Naive thymus-derived CD4-positive, alpha-beta T cell (primary cell): ENCODE measurements at places on chromosomes 7 and 10.

- no peak for DNase-seq
Measured at GRCh38 chr10:91349381-91349780, 60.8 kb upstream of the HECTD2 start.

GRCh38 chr7:670501-671390 is 55.8 kb upstream of the DNAAF5 start:
- no peak for DNase-seq

- no peak for DNase-seq
Measured at GRCh38 chr7:45055016-45055415, 33.8 kb downstream of the NACAD start.

- no peak for DNase-seq
Measured at GRCh38 chr7:92968502-92968901, 132.1 kb upstream of the CDK6 start.

DNA sequence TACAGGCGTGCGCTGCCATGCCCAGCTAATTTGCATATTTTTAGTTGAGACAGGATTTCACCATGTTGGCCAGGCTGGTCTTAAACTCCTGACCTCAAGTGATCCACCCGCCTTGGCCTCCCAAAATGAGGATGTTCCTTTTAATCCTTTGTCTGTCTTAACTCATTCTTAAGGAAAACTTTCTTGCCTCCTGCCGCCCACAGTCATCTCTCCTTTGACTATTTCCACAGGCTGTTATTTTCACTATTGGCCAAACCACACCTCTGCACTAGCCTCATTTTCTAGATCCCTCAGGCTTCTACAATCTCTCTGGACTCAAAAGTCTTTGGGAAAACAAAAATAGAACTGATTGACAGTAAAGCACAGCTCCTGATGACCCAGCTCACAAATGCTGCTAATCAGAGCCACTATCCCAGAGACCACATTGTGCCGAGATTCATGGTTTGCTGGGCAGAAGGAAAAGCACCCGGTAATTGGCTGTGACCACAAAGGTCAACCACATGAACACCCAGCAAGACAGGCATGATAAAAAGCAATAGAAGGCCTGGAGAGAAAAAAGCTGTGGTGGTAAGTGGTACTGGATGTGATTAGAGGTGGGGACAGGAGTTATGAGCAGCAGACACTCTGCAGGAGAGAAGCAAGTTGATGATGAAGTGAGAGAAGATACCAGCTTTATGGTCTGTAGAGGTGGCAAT is 44.1 kb upstream of the ZNRF2 start:
- DNase-seq = no peak

GRCh38 chr7:152081088-152081487 is 55.6 kb downstream of the GALNT11 start:
- DNase-seq = no peak

DNA sequence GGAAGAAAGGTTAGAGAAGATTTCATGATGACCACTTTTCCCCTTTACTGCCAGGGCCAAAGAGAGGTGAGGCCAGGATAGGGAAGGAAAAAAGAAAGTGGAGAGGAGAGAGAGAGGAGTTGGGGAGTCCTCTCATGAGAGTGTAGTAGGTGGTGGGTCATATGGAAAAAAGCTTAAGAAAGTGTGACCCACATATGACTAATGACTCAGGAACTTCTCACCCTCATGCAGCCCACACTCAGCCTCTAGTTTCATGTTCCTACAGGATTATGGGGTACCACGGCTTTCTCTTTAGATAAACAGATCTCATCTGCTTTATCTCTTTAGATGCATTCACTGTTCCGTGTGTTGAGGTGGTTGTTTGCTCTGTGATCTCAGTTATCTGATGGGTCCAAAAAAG is 462.5 kb upstream of the IGFBP3 start:
- DNase-seq = no peak

DNA sequence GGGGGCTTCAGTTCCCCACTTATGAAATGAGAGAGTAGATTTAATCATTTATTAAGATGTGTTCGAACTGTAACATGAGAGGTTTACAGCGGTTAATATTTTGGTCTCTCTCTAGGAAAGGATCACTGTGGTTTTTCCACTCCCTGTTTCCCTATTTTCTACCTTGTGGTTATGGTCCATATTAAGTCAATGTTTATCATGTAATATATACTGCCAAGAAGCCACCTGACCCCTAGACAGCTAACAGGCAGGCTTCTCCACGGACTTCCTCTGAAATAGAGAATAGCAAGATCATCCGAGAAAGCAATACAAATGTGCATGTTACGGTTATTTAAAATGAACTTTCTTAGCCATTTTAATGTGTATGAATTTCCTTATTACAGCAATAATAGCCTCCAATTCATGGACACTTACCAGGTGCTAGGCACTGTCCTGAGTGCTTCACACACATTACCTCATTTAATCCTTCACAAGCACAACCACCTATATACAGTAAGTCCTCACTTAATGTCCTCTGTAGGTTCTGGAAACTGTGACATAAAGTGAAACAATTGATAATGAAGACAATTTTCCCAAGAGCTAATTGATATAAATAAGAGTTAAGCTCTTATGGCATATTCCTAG is 835 bp upstream of the COL28A1 start:
- no peak for DNase-seq

- DNase-seq = no peak
Measured at GRCh38 chr7:91565499-91566401, 301.5 kb downstream of the FZD1 start.

GRCh38 chr7:122965306-122965705 is 30.2 kb downstream of the TAS2R16 start:
- DNase-seq = no peak

DNA sequence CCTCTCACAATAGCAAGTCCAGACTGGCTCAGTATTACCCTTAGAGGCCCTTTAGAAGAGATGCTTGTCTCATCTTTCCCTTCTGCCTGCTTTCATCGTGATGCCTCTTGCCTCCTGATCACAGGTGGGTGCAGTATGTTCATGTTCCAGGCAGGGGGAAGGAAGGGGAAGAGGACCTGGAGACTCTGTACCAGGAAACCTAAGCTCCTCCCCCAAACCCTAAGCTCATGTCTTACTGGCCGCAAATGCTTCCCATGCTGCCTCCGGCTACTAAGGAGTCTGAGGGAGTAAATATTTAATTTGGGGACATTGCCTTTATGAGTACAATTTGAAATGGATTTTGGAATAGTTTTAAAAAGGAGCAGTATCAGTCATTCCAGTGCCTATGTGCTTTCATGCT is 192.6 kb downstream of the CDCA7L start:
- DNase-seq = no peak

GRCh38 chr10:34761453-34761852 is 53.6 kb downstream of the PARD3 start:
- no peak for DNase-seq

GRCh38 chr7:46058086-46058823 is 137.2 kb upstream of the IGFBP3 start:
- no peak for DNase-seq

GRCh38 chr7:18656362-18656761 is 160.8 kb downstream of the HDAC9 start:
- no peak for DNase-seq

DNA sequence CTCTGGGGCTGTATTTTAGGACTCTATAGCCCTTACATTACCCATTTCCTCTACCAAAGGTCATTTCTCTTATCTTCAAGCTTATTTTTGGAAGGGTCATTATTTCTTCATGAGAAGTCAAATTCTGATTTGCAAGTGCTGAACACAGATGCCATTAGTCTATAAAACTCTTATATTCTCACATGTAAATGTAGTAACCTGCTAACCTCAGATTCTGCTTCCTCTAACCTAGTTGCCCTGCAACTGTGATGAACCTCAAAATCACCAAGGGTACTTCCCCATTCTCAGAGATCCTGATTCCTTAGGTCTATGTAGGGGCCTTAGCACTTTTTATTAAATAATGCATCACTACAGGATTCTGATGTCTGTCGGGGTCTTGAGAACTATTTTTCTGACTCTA is 6.3 kb downstream of the FAS start:
- DNase-seq = no peak

- DNase-seq = no peak
Measured at GRCh38 chr7:1059200-1060091, 15.1 kb downstream of the GPR146 start.

GRCh38 chr10:71755179-71755879 is 18.0 kb downstream of the VSIR start:
- no peak for DNase-seq

DNA sequence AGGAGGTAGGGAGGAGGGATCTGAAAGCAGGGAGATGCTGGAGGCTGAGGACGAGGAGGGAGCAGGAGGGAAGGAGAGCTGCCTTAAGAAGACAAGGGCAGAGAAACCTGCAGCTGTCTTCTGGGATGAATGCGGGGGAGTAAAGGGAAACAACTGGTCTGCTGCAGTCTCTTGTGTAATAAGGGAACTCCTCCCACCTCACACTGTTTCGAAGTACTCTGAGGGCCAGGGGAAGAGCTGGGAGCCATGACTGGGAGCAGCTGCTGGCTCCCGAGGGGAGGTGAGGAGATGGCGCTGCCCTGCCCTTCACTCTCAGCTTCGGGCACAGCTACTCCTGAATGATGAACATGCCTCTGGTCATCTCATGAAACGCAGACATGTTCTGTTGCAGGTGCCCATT is 65.1 kb downstream of the CLEC2L start:
- no peak for DNase-seq

DNA sequence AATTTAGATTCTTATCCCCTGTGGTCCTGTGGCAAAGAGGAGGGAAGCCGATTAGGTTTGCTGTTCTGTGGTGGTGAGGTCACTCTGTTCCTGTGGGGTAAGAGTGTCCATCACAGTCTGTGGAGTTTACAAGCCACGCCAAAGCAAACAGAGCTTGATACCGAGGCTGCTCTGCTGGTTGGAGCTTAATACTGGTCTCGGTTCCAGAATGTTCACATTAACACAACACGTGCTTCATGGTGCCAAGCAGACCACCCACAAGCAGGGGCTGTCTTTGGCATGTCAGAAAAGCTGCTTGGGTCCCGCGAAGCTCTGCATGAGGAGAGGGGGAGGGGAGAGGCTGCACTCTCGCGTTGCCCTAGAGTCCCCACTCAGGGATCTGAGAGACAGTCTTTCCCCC is 47.5 kb downstream of the DNAJB6 start:
- DNase-seq = no peak

DNA sequence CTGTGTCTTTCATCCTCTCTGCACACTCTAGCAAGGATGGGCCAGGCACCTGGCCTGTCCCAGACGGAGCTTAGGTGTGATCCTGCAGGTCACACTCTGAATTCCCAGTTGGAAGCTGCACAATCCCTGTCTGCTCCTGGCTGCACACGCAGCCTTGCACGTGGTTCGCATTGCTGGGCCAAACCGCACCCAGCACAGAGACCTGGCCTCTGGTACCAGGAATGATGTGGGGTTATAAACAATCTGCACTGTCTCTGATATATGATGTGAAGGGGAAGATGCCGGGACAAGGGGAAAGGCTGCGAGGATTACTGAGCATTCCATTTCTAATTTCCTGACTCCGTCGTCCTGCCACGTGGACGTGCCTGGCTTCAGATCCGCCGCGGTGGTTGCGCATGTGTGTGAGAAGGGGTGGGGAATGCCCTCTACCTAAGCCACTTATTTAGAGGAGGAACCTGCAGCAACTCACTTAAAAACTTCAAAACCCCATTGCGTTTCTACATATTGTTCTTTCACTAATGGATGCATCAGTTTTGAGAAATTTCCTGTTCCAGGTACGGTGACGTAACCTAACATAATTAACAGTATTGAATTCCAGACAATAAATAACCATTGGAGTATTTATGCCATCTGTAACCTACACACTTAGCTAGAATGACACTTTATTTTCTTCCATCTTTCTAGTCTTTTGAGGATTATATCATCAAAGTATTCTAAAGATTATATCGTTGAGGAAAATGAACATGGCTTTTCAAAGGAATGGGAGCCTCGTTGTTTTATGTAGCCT is 559.7 kb upstream of the MGMT start:
- no peak for DNase-seq

- DNase-seq = no peak
Measured at GRCh38 chr7:101308245-101309085, 13.1 kb downstream of the IFT22 start.

- DNase-seq = peak; percentile 57
Measured at GRCh38 chr7:1579481-1580421, 9.9 kb upstream of the PSMG3 start.

- DNase-seq = no peak
Measured at GRCh38 chr7:7870555-7870954, 98.0 kb upstream of the GLCCI1 start.

DNA sequence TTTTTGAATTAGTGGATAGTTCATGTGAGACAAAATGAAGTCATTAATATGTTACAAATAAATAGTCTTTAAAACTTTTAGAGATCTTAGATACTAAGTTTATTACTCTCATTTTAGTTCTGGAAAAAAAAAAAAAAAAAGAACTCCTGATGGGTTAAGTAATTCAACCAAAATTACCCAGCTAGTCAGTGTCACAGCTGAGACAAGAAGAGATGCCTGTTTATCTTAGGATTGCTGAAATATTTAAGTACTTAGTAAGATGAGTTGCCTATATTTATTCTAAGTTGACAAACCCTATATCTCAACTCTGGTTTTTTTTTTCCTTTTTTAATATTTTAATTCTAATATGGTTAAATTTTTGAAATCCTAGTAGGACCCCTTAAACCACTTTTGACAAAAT is 781.0 kb upstream of the LRRN3 start:
- no peak for DNase-seq

DNA sequence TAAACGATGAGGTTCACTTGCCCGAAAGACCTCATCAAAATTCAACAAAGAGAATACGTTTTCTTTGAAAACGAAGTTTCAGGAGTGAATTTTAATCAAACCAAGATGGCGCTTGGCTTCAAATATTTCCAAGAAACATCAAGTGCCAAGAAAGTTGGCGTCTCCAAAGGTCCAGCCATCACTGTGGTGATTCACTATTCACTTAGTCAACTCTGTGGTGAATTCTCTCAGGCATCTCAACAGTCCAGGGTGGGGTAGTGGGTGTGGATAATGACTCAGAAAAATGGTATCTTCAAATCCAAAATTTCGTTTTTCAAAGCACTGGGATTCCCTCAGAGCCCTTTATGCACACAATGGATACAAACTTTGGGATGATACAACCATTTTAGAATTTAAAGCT is 133.1 kb downstream of the SVIL start:
- no peak for DNase-seq

DNA sequence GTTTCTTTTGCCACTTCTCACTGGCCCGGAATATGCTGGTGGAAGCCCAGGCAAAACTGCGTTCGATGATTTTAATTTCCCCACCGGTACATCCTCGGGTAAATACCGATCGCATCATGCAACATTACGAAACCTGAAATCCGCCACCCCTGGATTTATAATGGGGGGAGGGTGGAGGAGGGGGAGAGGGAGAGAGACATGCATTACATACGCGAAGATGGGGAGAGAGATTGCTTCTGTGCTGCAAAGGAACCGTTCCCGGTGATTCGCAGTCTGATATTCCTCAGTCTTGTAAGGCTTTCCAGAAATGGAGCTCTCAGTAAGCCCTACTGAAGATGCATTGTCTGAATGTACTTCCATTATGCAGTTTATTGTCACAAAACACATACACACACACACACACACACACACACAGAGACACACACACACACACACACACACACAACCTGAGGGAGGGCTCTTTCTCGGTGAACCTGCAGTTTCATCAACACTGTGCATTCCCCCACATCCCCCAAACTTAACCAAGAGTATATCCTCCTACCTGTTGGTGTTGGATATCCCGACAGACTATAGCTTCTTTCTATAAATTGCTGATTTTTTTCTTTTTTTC is 741 bp downstream of the GPR85 start:
- DNase-seq = no peak
